Myometrial cell (primary cell): ENCODE measurements at places on chromosomes 3 and 15. TPM values are rescaled to one million over a fixed set of nuclear protein-coding genes. Genes with fewer than 3 reads are reported as not detected.

The CEP63 gene
- total RNA-seq = 17.6 and 17.9 TPM in 2 replicates

The PAK6 gene
- not detected in 2 replicates for total RNA-seq

The MESP2 gene
- under 0.01 and 2.8 TPM in 2 replicates for total RNA-seq

The TTBK2 gene
- 1.7 and 3.9 TPM in 2 replicates for total RNA-seq

The BFSP2 gene
- total RNA-seq = not detected in 2 replicates

The SH2D7 gene
- not detected in 2 replicates for total RNA-seq
